NCI-H2171 (cell line): ENCODE measurements at places on chromosomes 5 and 9.

DNA sequence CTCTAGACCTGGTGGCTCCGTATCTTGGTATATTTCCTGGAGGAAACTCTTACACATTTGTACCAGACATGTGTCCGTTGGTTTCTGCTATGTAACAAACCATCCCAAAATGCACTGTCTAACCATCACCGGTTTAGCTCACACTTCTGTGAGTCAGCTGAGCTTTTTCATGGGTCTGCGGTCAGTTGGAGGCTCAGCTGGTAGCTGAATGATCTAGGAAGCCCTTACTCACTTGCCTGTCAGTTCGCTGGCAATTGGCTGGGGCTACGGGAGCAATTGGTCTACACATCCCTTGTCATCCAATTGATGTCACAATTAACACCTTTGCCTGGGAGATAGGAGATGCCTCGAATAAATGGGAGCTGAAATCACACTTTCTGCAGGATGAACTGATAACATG lies 11.6 kb upstream of the WHRN start:
- no peak for DNase-seq

DNA sequence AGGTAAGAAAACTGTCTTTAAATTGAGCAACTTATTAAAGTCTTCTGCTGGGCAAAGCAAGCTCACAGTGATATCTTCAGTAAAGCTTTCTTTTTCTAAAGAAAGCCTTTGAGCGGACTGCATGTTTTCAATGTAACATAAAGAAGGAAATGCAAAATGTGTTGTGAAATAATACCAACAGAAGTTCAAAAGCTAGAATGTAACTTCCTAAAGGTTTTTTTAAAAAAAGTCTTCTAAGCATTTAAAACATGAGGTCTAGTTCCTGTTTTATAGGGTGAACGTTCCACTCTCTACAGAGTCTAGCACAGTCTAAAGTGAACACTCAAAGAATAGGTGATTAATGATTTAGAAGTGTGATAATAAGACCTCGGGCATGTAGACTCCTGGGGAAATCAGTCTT lies 62.9 kb downstream of the DENND1A start:
- DNase-seq: no peak

DNA sequence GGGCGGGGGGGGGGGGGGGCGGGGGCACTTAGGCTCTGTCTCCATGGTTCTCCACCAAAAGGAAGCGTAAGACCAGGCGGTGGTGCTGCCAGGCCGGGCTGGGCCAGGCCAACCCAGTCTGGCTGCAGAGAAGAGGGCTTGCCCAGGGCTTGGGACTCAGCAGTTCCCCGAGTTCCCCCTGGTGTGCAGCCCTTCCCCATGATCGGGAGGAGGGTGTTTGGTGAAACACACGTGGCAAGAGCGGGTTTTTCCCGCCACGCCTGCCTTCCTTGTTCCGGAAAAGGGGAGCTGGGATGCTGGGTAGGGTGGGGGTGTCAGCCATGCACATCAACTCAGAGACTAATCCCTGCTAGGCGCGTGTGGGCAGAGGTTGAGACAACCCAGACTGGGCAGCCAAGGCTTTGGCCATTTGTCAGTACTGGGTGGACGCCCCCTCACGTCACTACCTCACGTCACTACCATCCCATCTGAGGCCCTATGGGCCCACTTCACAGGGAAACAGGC lies 32.9 kb downstream of the PRRX2 start:
- DNase-seq: no peak

DNA sequence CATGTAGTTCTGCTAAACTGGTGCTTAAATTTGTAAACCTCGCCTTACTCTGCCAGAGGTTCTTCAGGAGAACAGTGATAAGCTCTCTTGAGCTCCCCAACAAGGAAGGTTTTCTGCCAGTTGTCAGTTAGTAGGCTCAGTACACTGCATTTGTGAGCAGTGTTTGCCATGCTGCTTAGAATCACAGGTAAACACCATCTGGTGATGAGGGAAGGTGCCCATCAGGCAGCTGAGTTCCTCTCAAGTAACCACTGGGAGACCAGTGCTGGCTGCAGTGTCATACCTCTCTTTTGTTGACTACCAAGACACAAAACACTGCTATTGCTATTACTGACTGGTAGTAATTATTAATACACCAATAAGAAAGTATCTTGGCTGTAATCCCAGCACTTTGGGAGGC lies 186.2 kb upstream of the OTULINL start:
- DNase-seq: peak; percentile 83

GRCh38 chr5:159784993-159785392 lies 131.3 kb upstream of the ADRA1B start:
- DNase-seq: no peak

DNA sequence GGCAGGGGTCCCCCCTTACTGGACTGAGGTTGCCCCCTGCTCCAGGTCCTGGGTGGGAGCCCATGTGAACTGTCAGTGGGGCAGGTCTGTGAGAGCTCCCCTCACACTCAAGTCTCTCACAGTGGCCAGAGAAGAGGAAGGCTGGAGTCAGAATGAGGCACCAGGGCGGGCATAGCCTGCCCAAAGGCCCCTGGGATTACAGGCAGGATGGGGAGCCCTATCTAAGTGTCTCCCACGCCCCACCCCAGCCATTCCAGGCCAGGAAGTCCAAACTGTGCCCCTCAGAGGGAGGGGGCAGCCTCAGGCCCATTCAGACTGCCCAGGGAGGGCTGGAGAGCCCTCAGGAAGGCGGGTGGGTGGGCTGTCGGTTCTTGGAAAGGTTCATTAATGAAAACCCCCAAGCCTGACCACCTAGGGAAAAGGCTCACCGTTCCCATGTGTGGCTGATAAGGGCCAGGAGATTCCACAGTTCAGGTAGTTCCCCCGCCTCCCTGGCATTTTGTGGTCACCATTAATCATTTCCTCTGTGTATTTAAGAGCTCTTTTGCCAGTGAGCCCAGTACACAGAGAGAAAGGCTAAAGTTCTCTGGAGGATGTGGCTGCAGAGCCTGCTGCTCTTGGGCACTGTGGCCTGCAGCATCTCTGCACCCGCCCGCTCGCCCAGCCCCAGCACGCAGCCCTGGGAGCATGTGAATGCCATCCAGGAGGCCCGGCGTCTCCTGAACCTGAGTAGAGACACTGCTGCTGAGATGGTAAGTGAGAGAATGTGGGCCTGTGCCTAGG lies at the start of gene CSF2:
CSF2 (plus strand) TSS at position 559 of the 783 bp plus-strand sequence; CDS start at position 594, 35 bp downstream.
- no peak for DNase-seq

GRCh38 chr5:113510836-113511451 lies 2.5 kb upstream of the YTHDC2 start:
- DNase-seq: no peak

DNA sequence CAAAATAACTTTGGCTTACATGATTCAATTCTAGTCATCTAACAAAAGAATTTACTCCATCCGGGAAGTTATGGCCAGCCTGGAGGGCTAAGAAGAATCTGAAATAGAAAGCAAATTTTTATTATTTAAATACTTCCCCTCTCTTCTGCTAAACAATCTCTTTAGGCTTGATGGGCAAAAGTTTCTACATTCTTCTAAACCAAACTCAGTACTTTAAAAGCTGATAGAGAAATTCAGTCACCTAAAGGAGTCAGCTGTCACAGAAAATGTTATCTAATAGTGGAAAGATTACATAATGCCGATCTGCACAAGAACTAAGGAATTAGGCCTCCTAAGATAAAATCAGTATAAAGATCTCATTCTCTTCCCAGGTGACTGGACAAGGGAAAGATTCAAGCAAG lies 32.4 kb downstream of the GNAQ start:
- DNase-seq: no peak

- DNase-seq: no peak
Observed at GRCh38 chr5:149944666-149945065, at the start of gene PDE6A. Gene PDE6A, minus strand, starts transcription at chr5:149944793. Its CDS starts 120 bp downstream, at chr5:149944673.

DNA sequence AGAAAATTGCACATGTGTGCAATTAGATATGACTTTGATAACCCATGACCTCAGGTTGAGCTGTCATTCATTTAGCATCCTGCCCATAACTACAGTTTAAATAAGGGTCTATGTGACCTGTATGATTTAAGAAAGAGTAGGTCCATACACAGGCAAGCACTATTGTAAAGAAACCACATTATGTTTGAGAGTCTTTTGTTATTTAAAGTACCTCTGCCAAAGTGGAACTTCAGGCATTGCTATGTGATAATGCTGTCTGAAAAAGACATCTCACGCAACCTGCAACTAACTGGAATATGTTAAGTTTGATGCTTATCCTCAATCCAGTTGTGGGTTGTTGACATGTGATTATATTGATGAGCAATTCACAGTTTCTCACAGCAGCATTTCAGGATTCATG lies 317.0 kb downstream of the TMEM161B start:
- DNase-seq: no peak
